ENCODE measurements at places on chromosomes 11 and 22.
A peak's percentile ranks its signal among the peaks of the same experiment; 100 is the strongest.

GRCh38 chr22:28171115-28171514 is 252.1 kb upstream of the PITPNB start:
- no peaks in the 10 kb centered on the region for H3K4me1 ChIP-seq
- H3K27ac ChIP-seq = no peak overlapping the region
- no peaks in the 10 kb centered on the region for H3K36me3 ChIP-seq
- DNase-seq = no peak
- H3K27me3 ChIP-seq = no peaks in the 10 kb centered on the region
- H3K4me3 ChIP-seq = no peak overlapping the region

GRCh38 chr11:132782102-132782501 is 750.2 kb downstream of the OPCML start:
- no peak overlapping the region for H3K27ac ChIP-seq
- DNase-seq = no peak

DNA sequence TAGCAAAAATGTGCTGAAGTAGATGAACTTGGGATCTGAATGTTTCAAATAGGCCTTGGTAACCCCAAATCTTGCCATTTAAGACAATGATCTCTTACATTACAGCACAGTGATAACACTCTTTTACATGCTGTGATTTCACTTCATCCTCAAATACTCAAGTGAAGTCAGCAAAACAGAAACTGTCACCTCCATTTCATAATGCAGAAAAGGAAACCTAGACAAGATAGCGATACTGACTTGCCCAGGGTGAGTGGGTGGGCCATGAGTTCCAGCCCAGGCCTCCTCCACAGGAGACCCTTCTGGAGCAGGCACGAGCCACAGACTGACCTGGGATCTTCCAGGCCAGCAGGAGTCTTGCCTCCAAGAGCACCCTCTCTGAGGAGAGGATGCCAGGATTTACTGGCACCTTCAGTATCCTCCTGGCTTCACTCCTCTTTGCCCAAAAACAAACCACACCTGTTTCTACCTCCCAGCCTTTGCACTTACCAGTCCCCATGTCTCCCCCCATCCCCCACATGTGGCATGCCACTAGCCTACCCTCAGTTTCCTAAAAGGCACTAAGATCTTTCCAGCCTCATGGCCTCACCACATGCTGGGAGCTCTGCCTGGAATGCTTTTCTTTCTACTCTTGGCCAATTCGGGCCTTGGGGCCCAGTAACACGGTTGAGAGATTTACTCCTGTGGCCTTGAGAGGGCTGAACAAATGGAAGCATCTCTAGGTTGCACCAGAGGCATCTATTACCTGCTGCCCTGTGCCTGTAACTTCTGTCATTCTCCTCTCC is 1.9 kb upstream of the DGAT2 start:
- H3K27me3 ChIP-seq = no peaks in the 10 kb centered on the region
- H3K4me1 ChIP-seq = peaks cover 31% of the 10 kb centered on the region
- peak overlapping the region; percentile 98 for H3K27ac ChIP-seq
- H3K36me3 ChIP-seq = no peaks in the 10 kb centered on the region
- H3K4me3 ChIP-seq = no peak overlapping the region

DNA sequence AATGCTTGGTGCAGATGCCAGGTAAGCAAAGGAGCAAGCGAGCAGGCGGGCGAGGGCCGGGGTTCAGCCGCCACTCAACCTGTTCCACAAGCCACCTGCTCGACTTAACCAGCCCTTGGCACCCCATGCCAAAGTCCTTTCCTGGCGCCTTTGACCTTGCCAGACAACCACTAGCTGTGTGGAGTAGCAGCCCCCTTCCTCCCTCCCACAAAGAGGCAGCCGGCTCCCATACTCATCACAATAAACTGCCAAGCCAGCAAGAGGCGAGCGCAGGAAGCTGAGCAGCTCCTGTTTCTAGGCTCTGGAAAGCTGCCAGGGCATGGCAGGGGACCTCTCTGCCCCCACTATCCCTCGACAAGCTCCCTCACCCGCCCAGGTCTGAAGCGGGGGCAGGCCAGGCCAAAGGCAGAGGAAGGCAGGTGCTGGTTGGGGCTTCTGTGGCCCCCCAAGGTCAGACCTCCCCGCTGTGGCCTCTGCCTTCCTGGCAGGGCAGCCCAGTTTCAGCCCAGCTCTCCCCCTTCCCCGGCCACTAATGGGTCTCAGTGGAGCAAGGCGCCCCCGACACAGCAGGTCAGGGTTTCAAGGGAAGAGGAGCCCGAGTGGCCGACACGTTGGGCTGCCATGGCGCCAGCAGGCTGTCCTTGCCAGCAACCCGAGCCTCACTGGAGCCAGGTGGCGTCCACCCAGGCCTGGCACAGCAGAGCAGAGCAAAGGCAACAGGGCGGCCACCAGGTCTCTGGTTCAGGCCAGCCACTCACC is 15.3 kb downstream of the MACROD1 start:
- no peaks in the 10 kb centered on the region for H3K4me1 ChIP-seq
- H3K27me3 ChIP-seq = no peaks in the 10 kb centered on the region
- H3K4me3 ChIP-seq = no peak overlapping the region
- no peaks in the 10 kb centered on the region for H3K36me3 ChIP-seq
- no peak overlapping the region for H3K27ac ChIP-seq

- no peak overlapping the region for H3K4me3 ChIP-seq
- H3K27me3 ChIP-seq = no peaks in the 10 kb centered on the region
- no peak overlapping the region for H3K27ac ChIP-seq
- DNase-seq = no peak
- H3K36me3 ChIP-seq = no peaks in the 10 kb centered on the region
Observed at GRCh38 chr11:20739577-20739976, 70.2 kb downstream of the NELL1 start.

GRCh38 chr11:81792416-81792815 is 941.2 kb downstream of the FAM181B start:
- H3K36me3 ChIP-seq = no peaks in the 10 kb centered on the region
- no peaks in the 10 kb centered on the region for H3K4me1 ChIP-seq
- DNase-seq = no peak
- no peak overlapping the region for H3K4me3 ChIP-seq
- no peak overlapping the region for H3K27ac ChIP-seq
- no peaks in the 10 kb centered on the region for H3K27me3 ChIP-seq

DNA sequence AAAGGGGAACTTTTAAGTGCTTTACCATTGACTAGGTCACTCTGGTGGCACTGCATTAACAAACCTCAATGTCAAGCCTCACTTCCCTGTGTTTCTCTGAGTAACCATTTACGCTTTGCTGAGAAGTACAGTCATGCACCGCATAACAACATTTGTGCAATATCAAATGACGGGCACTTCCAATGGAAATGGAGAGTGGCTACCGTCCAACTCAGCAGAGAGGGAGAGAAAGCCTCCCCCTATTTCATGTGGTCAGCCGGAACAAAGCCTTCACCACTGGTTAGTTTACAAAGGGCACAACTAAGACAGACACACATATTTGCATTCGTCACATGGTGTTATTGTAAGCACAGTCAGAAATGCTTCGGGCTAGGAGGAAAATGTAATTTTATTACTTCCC is 117.3 kb downstream of the RASSF10 start:
- H3K4me1 ChIP-seq = no peaks in the 10 kb centered on the region
- H3K27me3 ChIP-seq = no peaks in the 10 kb centered on the region
- no peak overlapping the region for H3K4me3 ChIP-seq
- H3K27ac ChIP-seq = no peak overlapping the region
- no peaks in the 10 kb centered on the region for H3K36me3 ChIP-seq

DNA sequence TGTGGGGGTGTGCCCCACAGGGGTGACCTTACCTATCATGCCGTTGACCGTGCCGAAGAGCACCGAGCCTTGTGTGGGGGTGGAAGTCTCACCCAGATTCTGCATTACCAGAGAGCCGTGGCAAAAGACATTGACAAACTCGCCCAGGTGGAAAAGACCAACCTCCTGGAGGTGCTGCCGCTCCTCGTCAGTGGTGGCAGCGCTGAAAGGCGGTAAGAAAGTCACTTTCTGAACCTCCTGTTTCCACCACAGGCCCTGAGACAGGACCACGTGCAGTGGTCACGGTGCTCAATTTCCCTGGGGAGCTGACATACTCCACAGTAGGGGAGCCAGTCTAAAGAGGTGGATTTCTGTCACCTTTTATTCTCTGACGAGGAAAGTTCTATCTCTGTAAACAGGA is 7.4 kb upstream of the VWCE start:
- H3K27me3 ChIP-seq = no peaks in the 10 kb centered on the region
- DNase-seq = no peak
- H3K4me3 ChIP-seq = no peak overlapping the region
- H3K4me1 ChIP-seq = peaks cover 20% of the 10 kb centered on the region

GRCh38 chr11:131240421-131240820 is 130.0 kb upstream of the NTM start:
- H3K27ac ChIP-seq = no peak overlapping the region
- H3K36me3 ChIP-seq = no peaks in the 10 kb centered on the region
- H3K4me1 ChIP-seq = no peaks in the 10 kb centered on the region
- DNase-seq = no peak

GRCh38 chr22:39289975-39290720 is 29.3 kb downstream of the RPL3 start:
- no peaks in the 10 kb centered on the region for H3K36me3 ChIP-seq
- no peak overlapping the region for H3K27ac ChIP-seq
- DNase-seq = no peak
- no peaks in the 10 kb centered on the region for H3K27me3 ChIP-seq
- no peak overlapping the region for H3K4me3 ChIP-seq

Measured in Caco-2 (cell line).